ENCODE measurements at places on chromosomes 2 and 18.

- no peak for DNase-seq
Observed at GRCh38 chr18:9855681-9856080, 30.1 kb upstream of the TXNDC2 start.

DNA sequence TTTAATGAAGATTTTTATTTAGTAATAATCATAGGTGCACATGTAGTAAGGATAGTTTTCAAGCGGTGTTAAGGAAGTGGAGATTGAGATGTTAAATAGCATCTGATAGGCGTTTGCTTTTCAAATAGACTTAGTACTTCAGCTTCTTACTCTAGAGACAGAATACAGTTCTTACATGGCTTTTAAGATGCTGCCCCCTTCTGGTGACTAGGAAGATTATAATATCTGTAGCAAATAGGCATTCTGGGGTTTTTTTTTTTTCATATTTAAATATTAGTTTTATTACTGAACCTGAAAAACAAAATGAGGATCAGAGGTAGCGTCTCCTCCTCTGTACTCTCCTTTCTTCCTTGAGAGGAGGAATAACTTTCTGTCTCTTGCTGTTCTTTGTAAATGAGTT, 100.2 kb downstream of the AGAP1 start:
- no peak for DNase-seq

- no peak for DNase-seq
Observed at GRCh38 chr2:187774551-187775071, 220.4 kb upstream of the TFPI start.

DNA sequence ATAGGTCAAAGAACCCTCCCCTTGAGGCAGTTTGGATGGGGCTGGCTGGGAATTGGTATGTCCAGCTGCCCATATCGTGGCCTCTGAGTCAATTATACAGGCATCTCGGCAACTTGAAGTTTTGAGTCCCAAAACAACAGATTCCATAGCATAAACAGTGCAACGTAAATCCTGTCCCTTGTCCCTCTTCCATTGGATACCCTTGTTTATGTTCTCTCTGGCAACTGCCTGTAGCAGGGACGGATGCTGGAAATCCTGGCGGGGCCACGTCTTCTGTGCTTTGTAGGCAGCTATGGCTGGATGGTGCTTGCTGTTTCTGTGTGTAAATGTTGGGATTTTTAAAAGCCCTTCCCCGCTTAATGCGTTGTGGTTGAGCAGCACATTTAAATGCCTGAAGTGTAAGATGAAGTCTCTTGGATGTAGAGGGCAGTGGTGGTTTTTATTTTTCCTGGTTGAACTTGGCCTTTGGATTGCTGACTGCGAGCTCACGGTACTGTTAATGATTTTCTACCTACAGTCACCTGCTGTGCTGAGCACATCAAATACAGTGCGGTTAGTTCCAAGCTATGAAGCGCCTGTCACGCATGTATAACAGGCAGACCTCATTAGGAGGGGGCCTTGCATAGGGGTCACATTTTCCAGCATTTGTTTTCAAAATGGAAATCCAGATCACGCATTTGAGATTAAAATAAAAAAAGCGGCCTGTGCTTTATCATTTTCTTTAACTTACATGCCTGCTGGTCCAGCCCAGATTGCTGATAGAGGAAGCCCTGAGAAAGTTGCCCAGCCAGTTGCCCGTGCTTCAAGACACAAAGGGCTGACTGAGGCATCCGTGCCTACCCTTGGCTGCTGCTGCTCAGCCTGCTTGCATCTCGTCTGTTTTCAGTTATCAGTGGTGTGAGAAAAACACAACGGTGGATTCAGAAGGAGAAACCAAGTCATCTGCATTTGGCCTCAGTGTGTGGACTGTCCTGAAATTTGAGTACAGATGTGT, 84.7 kb downstream of the NEDD4L start:
- DNase-seq: no peak

DNA sequence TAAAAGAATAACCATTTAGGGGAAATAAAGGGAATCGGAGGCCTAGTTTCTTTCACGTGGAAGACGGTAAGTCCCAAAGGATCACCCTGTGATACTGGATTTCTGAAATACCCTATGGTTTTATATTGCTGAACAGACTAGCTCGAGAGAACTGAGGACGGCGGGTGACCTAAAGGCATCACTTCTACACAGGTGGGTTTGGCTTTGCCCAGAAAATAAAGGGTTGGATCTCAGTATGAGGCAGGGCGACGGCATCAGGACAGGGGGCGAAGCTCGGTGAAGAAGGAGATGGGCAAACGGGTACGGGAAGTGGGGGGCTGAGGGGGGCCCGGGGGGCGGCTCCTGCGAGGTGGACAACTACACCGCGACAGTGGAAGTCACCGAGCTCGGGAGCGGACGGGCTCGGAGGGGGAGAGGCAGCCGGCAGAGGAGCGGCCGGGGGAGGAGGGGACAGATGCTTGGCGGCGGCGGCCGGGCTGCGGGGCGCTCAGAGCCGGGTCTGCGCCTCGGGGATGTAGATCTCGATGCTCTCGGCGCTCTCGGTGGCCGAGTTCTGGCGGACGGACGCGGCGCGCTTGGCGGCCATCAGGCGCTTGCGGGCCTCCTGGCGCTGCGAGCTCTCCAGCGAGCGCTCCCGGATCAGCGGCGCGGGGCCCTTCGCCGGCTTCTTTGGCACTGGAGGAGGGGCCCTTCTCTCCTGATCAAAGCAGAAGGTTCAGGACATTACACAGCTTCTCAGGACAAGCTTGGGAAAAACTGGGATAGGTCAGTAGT, 48.9 kb downstream of the TGIF1 start:
- DNase-seq: no peak

GRCh38 chr18:32276906-32277305, 87.1 kb downstream of the MEP1B start:
- DNase-seq: no peak

- DNase-seq: no peak
Observed at GRCh38 chr2:240138254-240138984, 2.0 kb downstream of the OTOS start.

DNA sequence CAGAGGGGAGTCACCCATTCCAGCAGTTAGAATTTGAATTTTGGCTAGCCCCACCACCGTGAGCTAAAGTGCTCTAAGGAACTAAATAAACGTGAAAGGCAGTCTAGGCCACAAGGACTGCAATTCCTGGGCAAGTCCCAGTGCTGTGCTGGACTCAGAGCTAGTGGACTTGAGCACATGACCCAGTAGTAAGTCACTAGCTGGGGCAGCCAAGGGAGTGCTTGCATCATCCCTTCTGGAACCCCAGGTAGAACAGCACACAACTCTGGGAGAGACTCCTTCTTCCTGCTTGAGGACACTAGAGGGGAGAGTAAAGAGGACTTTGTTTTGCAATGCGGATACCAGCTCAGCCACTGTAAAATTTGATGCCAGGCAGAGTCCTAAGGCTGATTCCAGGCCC, 672.2 kb downstream of the CPS1 start:
- no peak for DNase-seq

DNA sequence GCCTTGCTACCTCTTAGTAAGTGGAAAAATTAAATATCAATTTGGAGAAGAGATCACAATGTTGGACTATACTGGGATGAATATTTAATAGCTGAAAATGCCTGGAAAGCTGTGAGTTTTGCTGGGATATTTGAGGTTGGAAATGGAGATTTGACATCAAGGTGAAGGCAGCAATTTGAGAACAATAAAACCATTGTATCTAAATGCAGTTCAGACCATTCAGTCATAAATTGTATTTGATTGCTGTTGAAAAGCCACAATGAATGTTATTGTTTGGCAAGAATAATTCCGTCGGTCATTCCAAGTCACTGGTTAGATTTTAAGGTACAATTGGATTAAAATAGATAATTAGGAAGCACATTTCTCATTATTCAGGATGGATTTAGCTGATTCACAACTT, 325.6 kb downstream of the HRH4 start:
- DNase-seq: no peak

Data from stimulated activated CD4-positive, alpha-beta T cell treated with anti-CD3 and anti-CD28 coated beads, TNF-alpha, amount 100 ng/mL, for 48 hours (primary cell).